ENCODE measurements at places on chromosomes 5 and 9.
A peak's percentile ranks its signal among the peaks of the same experiment; 100 is the strongest.

GRCh38 chr9:93059011-93059714 lies 662 bp downstream of the SUSD3 start:
- peak; percentile 16 for DNase-seq

DNA sequence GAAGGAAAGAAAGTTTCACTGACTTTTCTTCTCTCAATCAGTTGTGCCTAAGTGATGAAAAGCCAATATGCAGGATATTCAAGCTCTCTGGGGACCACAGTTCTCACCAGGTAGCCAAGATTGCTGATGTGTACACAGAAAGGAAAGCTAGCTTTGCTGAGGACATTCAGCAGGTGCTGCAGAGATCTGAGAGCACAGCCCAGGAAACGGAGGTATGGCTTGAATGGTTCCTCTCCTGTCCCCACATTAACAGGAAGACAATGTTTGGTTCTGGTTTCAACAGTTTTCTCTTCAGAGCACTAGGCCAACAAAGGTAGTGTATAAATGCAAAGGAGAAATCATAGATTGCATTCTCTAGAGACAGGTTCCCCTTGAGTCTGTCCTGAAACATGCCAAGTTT lies 69.6 kb downstream of the PTPDC1 start:
- no peak for DNase-seq

GRCh38 chr5:166074582-166075481 lies 2216.6 kb upstream of the WWC1 start:
- DNase-seq: no peak

GRCh38 chr5:73170522-73170921 lies 2.5 kb upstream of the TMEM174 start:
- DNase-seq: no peak

DNA sequence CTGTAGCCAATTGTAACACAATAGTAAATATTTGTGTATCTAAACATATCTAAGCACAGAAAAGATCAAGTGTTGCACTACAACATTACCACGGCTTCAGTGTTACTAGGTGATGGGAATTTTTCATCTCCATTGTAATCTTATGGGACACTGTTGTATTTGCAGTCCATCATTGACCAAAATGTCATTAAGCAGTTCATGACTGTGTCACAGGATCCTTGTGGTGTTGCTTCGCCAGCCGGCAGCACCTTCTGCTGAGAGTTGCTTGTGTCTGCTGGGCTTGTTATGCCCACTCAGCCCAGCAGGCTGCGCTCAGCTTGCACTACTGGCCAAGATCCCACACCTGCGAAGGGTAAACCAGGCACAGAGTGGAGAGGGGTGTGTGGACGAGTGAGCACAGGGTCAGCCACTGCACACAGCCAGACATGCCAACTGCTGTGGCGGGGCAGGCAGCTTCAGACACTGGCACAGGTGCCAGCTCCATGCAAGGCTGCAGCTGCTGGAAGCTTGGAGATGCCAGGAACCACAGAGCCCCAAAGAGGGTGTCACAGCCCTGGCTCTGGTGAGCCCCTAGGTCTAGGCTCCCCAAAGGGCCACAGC lies 273.7 kb downstream of the CETN3 start:
- DNase-seq: no peak

DNA sequence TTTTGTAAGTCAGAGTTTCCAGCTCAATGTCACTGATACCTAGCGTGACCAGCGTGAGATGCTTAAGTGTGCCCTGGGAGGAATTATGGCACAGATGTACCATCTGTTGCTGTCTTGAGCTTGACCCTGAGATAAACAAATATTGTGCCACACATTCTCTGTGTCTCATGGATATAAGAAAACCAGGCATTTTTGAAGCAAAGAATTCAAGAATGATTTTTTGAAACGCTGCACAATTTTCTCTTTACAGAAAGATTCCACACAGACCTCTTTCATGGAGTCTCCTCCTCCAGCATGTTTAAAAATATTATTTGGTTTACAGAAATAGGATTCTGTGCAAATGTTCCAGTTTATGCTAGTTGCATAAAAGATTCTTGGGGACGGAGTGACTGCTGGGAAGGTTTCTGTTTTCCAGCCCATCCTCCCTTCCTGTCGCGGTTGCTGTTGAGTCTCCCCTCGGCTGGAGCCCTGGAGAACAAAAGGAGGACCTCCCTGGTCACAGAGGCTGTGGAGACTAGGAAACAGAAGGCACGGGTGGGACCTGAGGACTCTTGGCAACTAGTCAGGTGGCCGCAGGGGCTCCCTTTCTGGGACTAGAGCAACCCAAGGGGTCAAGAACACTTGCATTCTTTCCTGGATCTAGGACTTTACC lies 120.8 kb downstream of the RASGRF2 start:
- DNase-seq: no peak

GRCh38 chr5:100165309-100165708 lies 369.9 kb upstream of the FAM174A start:
- DNase-seq: no peak

GRCh38 chr5:33312571-33313549 lies 127.9 kb upstream of the TARS1 start:
- DNase-seq: no peak

Data from T-helper 2 cell (primary cell).